IPS DF 6.9 (cell line): ENCODE measurements at places on chromosomes 16 and 17.

- no peak for DNase-seq
Observed at GRCh38 chr17:63859257-63859656, 14.2 kb downstream of the CSH2 start.

GRCh38 chr17:78973196-78973595 lies 6.5 kb downstream of the LGALS3BP start:
- DNase-seq: no peak

DNA sequence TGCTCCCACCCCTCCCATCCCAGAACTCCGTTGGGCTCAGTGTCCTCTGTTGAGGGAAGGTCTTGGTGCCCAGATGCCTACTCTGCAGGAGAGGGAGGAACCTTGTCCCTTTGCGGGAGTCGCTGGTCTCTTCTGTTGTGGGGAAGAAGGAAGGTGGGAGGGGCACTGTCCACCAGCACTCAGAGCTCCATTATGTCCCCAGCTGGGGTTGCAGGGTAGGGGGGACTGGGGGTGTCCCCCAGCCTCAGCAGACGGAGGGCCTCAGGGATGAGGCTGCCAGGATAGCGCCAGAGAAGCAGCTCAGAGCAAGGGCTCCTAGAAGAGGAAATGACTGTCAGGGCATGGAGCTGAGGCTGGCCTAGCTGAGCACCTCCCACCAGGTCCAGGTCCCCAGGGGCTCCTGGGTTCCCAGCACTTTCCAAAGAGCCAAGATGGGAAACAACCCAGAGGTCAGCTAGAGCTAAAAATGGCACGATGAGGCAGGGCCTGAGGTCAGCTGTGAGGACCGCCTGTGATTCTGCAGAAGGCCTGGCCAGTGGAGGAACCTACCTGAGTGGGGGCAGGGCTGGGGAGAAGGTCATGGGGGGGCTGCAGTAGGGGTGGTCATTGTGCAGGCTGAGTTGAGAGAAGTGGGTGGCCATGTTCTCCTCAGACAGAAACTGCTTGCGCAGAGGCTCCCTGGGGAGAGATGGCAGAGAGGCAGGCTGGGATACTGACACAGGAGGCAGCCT lies 893 bp downstream of the HCFC1R1 start:
- DNase-seq: no peak

DNA sequence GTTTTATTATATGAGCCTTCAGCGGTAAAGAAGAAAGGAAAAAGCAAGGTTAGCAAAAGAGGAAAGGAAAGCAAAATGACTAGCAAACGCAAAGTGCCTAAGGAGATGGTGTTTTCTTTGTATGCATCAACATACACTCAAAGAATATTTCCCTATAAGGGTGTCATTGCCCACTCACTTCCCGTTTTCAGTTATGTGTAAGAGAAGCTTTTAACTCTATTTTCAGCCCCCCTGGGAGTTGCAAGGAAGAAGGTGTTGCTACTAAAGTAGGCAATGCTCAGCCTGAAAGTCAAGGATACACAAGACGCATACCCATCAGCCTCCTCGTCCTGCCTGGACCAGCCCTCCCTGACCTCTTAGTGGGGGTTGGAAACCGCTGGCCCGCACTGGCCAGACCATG lies 267.7 kb upstream of the ZFHX3 start:
- no peak for DNase-seq

- DNase-seq: no peak
Observed at GRCh38 chr17:37506678-37507077, 17.0 kb downstream of the DUSP14 start.

DNA sequence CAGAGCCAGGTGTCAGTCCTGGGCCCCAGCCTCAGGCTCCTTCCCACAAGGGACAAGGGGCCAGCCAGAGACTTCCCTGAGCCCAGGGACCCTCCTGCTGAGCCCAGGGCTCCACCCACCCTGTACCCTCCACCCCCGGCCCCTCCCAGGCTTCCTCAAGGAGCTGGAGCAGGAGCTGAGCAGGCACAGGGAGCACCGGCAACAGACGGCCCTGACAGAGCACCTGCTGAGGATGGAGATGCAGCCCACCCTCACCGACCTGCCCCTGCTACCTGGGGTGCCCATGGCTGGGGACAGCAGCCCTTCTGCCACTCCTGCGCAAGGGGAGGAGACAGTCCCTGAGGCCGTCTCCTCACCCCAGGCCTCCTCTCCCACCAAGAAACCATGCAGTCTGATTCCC lies 4.5 kb downstream of the SCRN2 start:
- no peak for DNase-seq

DNA sequence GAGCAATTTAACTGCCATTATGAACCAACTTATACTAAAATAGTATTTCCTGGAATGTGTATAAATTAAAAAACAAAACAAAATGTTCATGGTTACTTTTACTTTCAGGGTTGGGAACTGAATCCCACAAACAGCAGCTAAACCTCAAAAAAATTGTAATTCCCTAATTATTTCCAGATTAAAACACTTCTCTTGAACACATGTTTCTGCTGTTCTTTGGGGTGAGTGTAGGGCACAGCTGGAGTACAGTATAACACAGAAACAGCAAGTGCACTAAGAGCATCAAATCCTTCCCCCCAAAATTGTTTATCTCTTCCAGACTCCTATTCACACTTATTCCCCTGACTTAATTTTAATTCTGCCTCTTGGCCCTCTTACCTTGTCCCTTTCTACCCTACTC lies 56.4 kb downstream of the KANSL1 start:
- DNase-seq: no peak

GRCh38 chr16:54351171-54351570 lies 64.6 kb upstream of the IRX3 start:
- DNase-seq: no peak

DNA sequence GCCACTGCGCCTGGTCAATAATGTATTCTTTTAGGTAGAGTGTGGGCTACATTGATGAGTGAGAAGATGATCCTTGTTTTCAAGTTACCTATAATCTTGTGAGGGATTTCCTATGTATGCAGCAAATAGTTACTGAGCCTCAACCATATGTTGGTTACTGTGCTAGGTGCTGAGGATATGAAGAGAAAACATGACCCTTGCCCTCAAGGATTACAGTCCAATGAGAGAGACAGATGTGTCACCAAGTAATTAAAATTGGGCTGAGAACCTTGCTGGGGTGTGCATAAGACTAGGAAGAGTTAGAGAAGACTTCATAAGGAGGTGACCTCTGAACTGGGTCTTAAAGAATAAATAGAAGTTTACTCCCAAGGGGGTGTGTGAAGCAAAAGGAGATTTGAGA lies 7.4 kb downstream of the POLR2A start:
- no peak for DNase-seq

- peak; percentile 63 for DNase-seq
Observed at GRCh38 chr17:49180303-49180702, 30.1 kb downstream of the GNGT2 start.

GRCh38 chr17:50206604-50207293 lies 5.3 kb upstream of the COL1A1 start:
- no peak for DNase-seq

DNA sequence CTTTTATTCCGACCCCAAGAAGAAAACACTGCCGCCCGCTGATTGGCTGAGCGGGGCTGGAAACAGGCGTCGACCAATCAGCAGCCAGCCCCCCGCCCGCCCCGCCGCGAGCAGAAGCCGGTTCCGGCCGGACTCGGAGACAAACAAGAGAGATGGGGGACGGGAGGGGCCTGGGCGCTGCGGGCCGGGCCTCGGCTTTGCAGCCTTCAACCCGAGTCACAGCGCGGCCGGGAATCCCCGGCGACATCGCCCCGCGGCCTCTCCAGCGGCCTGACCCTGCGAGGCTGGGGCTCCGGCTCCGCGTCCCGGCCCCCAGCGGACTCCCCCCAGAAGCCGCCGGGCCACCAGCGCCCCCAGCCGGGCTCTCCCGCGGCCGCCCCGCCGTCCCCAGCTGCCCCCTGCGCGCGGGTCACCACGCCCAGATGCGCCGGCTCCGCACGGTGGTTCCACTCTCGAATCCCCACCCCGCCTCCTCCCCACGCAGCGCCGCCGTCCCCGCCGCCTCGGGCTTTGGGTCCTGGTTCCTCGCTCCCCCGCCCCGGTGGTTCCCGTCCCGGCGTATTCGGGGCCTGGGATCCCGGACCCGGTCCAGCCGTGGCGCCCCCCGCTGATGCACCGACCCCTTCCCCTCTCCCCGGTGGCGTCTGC lies 346 bp upstream of the SLC43A2 start:
- DNase-seq: no peak

DNA sequence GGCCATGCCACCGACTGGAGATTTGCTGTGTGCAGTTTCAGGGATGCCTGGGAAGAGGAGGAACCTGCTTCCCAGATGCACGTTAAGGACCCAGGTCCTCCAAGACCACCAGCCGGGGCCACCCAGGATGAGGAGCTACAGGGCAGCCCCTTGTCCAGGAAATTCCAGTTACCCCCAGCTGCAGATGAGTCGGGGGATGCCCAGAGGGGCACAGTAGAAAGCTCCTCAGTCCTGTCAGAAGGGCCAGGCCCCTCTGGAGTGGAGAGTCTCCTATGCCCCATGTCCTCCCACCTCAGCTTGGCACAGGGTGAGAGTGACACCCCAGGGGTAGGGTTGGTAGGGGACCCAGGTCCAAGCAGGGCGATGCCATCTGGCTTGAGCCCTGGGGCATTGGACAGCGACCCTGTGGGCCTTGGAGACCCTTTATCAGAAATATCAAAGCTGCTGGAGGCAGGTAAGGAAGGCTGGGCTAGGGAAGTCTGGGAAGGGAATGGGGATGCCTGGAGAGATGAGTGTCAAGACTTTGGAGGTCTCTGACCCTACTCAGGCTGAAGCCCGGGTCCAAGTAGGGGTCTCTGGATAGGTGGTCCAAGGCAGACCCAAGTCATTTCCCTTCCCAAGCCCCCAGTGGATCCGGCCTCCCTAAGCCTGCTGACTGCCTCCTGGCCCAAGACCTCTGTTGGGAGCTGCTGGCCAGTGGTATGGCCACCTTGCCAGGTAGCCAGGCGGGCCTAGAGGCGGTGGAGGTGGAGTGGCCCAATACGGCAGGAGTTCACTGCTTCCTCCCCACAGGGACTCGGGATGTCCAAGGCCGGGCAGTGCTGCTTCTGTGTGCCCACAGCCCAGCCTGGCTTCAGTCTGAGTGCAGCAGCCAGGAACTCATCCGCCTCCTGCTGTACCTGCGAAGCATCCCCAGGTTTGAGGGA lies 1.0 kb downstream of the PLEKHG4 start:
- DNase-seq: no peak

DNA sequence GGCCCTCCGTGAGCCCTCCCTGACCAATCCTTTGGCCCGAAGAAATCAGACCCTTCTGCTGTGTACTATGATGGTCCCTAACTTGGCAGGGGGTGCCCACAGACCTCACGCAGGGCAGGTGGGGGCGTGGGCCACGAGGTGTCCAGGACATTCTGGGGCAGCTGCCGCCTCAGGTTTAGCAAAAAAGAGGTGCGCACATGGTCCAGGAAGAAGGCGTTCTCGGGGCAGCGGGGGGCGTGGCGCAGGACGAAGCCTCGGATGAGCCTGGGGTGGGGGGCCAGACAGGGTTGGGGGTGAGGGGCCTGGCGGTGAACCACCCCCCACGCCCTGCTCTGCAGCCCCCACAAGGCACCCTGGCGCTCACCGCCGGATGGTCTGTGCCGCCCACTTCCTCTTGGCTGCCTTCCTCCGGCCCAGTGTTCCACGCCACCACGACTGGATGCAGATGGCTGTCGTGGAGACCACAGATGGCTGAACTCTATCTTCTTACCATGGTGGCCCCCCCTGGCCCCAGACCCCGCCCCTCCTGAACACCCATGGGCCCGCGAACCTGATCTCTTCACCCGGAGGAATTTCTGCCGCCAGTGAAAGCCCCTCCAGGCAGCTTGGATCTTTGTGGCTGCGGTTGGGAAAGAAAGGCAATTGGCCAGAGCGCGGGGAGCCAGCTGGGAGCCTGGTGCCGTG lies 14.2 kb upstream of the CRK start:
- DNase-seq: no peak

DNA sequence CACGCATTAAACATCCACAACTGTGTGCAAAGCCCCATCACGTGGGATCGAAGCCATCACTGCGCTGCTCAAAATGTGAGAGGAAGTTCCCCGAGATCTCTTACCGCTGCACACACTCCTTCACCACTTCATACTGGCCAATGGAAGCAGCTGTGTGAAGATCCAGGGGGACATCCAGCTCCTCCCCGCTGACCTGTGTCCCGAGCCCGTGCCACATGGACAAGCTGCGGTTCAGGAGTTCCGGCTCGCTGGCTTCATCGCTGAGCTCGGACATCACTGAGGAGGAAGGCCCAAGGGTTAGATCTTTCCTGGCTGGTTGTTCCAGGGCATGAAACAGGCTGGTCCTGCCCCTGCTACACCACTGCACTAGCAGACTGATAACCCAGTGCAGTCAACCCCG lies 4.2 kb downstream of the ANKS3 start:
- DNase-seq: no peak

DNA sequence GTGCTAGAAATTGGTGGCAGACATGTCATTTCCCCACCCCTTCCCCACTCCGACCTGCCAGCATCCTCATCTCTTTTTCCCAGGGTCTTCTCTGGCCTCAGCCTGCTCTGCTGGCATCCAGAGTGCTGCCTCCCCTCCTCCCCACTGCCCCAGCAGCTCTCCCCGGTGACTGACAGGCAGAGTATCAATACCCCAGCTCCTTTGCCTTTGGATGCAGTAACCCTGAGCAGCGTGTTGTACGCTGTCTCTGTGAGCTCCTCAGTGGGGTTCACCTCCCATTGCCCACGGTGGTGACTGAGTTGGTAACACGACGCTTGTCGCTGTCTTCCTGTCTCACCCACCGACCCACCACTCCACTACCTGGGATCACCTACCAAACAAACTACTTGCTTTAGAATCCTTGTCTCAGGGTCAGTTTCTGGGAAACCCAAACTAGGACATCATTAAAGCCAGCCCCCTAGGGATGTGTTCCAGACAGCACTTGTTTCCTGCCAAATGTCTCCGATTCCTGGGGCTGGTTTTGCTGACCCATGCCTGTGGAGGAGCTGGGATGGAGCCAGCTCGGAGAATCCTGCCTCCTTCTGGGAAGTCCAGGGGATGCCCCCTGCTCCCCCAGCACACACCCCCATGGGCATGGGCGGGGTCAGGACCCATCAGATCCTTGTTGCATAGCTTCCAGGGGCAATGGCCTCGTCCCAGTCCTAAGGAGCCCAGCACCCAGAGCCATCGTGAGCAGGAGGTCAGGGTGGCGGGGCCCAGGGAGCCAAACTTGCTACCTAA lies 8.3 kb upstream of the SBK1 start:
- no peak for DNase-seq

GRCh38 chr17:7613769-7614424 lies 800 bp downstream of the FXR2 start:
- no peak for DNase-seq

GRCh38 chr17:77194179-77194578 lies 53.4 kb downstream of the SEC14L1 start:
- DNase-seq: no peak

GRCh38 chr16:46961373-46962353 lies 11.8 kb downstream of the DNAJA2 start:
- DNase-seq: no peak

- DNase-seq: no peak
Observed at GRCh38 chr16:87067836-87068761, 249.1 kb downstream of the C16orf95 start.

DNA sequence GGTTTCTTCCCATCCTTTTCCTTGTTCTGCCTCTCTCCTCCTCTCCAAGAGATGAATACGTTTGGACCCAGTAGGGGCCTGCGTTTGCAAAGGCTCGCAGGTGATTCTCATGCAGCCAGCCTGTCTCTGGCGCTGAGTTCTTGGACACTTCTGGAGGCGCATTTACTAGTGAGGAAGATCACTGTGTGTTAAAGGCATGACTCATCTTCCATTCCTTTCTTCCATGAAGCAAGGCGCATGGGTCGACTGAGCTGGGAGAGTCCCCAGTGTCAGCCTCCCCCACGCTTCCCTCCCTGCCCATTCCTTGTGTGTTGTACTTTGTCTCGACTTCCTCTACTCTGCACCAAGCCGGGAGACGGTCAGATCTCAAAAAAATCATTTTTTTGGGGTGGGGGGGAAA lies 159.9 kb upstream of the EEF2KMT start:
- no peak for DNase-seq

GRCh38 chr17:43471585-43472160 lies 12.1 kb upstream of the DHX8 start:
- no peak for DNase-seq
